Stimulated activated CD4-positive, alpha-beta T cell treated with anti-CD3 and anti-CD28 coated beads, TNF-alpha, amount 100 ng/mL, for 24 hours (primary cell): ENCODE measurements at places on chromosomes 2 and 18.

- no peak for DNase-seq
Measured at GRCh38 chr18:27954226-27954625, 222.7 kb downstream of the CDH2 start.

DNA sequence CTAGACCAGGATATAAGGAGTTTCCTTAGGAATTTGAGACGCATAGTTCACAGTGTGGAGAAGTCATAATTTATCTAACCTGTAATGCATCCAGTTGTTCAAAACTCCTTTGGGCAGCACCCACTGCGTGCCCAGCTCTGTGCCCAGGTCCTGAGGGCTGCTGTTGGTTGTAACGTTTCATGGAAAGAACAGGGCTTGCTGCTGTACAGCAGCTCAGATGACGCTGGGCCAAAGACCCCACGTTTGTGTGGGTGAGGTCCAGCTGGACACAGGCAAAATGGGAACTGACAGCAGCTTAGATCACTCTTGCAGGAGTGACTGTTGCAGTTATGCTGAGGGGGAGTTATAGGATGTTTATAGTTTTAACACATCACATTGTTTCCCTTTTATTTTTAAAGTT is 30.0 kb upstream of the HS6ST1 start:
- no peak for DNase-seq

- no peak for DNase-seq
Measured at GRCh38 chr18:67517444-67517765, 885 bp upstream of the DSEL start.

DNA sequence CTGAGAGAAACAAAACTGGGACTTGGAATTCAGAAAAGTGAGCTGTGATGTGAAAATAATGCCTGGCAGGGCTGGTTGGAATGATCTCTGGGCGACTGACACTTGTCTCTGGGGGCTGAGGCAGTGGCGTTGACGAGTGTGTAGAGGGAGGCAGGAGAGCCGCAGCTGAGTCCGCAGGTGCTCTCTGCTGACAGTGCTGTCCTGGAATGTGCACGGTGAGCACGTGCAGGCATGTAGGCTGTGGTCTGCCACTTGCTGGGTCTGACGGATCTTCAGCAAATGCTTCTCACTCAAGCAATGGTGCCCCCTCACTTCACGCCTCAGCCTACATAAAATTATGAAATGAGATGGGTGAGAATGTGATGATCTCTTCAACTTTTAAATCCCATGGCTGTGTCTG is 38.5 kb upstream of the ATP9B start:
- DNase-seq, result no peak

GRCh38 chr2:236082061-236082460 is 86.1 kb downstream of the GBX2 start:
- no peak for DNase-seq
